ENCODE measurements at places on chromosomes 1 and 21. TPM values are rescaled to one million over a fixed set of nuclear protein-coding genes. Genes with fewer than 3 reads are reported as not detected.

The VANGL2 gene
- total RNA-seq: 12.7 TPM

The TEDDM1 gene
- total RNA-seq: not detected

The OMA1 gene
- 50.8 TPM for total RNA-seq

The CYP4B1 gene
- total RNA-seq: 358 TPM

The FBXO2 gene
- total RNA-seq: 3.5 TPM

The TIE1 gene
- total RNA-seq: 21.4 TPM

The C1orf185 gene
- total RNA-seq: not detected

The CELA3A gene
- total RNA-seq: not detected

The FCRL5 gene
- total RNA-seq: 3.8 TPM

The RAB3GAP2 gene
- total RNA-seq: 41.8 TPM

The SMIM1 gene
- 9.6 TPM for total RNA-seq

The NGF gene
- total RNA-seq: 3.6 TPM

The FASLG gene
- 0.47 TPM for total RNA-seq

The HAO2 gene
- total RNA-seq: 0.23 TPM

The RNU1-4 gene
- 1,626 TPM for total RNA-seq

The LCE1E gene
- not detected for total RNA-seq

The PRKCZ gene
- 41.6 TPM for total RNA-seq

The PEAR1 gene
- 10.0 TPM for total RNA-seq

The SHISA4 gene
- 11.6 TPM for total RNA-seq

The KCNN3 gene
- total RNA-seq: 5.4 TPM

The MR1 gene
- total RNA-seq: 54.4 TPM

The TFAP2E gene
- total RNA-seq: 1.2 TPM

The FCAMR gene
- total RNA-seq: not detected

The SLAMF9 gene
- total RNA-seq: not detected

The LMOD1 gene
- total RNA-seq: 123 TPM

The SYDE2 gene
- 17.0 TPM for total RNA-seq

The CFHR2 gene
- not detected for total RNA-seq

The HSD3B1 gene
- total RNA-seq: 0.75 TPM

The TMCC2 gene
- 0.55 TPM for total RNA-seq

The CNR2 gene
- total RNA-seq: not detected

The LYST gene
- 66.1 TPM for total RNA-seq

The TMEM200B gene
- total RNA-seq: 16.4 TPM

The PROX1 gene
- total RNA-seq: 3.0 TPM

The PTPN7 gene
- 4.2 TPM for total RNA-seq

The RIPK4 gene
- total RNA-seq: 34.3 TPM

The TFF1 gene
- total RNA-seq: 2.6 TPM

The VWA5B1 gene
- total RNA-seq: 41.9 TPM

The NBPF10 gene
- total RNA-seq: 4.2 TPM

The ACADM gene
- total RNA-seq: 51.4 TPM

The CD1D gene
- 1.7 TPM for total RNA-seq

The ZFP69B gene
- total RNA-seq: 2.5 TPM

The MX2 gene
- 18.9 TPM for total RNA-seq

The PCP4 gene
- total RNA-seq: 49.3 TPM

The BLACAT1 gene
- 0.16 TPM for total RNA-seq

The OR2L8 gene
- not detected for total RNA-seq

The SFN gene
- 93.7 TPM for total RNA-seq

The LRRC53 gene
- total RNA-seq: not detected

The SLC6A17 gene
- not detected for total RNA-seq

The IGSF3 gene
- total RNA-seq: 31.1 TPM

The C1orf94 gene
- not detected for total RNA-seq

The ARHGEF10L gene
- 166 TPM for total RNA-seq

The GUK1 gene
- 182 TPM for total RNA-seq

The USH2A gene
- total RNA-seq: 0.23 TPM

The C1orf226 gene
- total RNA-seq: 11.8 TPM

Measured in ureter (tissue), 1 donor.